ENCODE measurements at places on chromosomes 6 and 20.

- DNase-seq = no peak
These were observed 89.8 kb downstream of the ATRN start for GRCh38 chr20:3560578-3560977.

- DNase-seq = no peak
These were observed 108.7 kb downstream of the CARMIL1 start for GRCh38 chr6:25387911-25388310.

GRCh38 chr20:53750827-53751619 lies 157.4 kb upstream of the ZNF217 start:
- no peak for DNase-seq

GRCh38 chr6:122063076-122063475 lies 336.4 kb upstream of the HSF2 start:
- DNase-seq = no peak
